Activated CD4-positive, alpha-beta T cell treated with anti-CD3 and anti-CD28 coated beads, Interleukin-2, amount 10 ng/mL, durations not matched to agents 7 days and 5 days (primary cell): ENCODE measurements at places on chromosomes 7 and 10.

GRCh38 chr10:119817991-119818888 lies 54.4 kb downstream of the MCMBP start:
- DNase-seq: peak; percentile 10

GRCh38 chr10:44557596-44558191 lies 172.8 kb upstream of the CXCL12 start:
- DNase-seq: no peak

GRCh38 chr7:18153183-18153748 lies 125.6 kb upstream of the PRPS1L1 start:
- no peak for DNase-seq

- no peak for DNase-seq
Measured at GRCh38 chr7:149736478-149737360, 36.7 kb downstream of the ZNF467 start.

GRCh38 chr7:11751315-11751714 lies 80.7 kb downstream of the THSD7A start:
- no peak for DNase-seq

DNA sequence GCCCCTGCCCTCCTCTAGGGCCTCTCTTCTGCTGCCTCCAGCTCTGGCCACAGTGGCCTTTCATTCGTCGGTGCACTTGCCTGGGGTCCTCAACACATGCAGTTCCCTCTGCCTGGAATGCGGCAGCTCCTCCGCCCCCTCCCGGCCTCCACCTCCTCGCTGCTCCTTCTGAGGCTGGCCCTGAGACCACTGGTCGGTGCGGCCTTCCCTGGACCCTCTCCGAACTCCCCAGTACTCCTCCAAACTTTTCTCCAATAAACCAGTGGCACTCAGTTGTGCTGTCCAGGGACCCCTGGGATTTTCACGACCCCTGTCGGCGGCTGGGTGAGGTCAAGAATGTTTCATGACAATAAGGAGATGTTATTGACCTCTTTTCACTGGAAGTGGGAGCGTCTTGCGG lies 53.5 kb downstream of the BMS1 start:
- no peak for DNase-seq

DNA sequence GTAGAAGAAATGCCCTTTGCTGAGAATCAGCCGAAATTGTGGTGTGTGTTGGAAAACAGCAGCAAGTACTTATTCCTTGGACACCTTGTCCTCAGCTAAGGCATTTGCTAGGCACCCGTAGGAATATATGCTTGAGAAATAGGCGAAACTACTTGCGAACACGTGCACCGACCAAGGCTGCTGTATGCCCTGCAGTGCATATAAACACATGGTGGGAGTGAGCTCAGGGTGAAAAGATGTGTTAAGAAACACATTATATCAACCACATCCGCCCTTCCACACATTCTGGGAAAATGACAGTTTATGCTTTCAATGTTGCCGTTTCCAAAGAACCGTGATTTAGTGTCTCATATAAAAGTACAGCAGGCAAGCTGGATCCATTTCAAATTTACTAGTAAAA lies 199.2 kb downstream of the JCAD start:
- no peak for DNase-seq

GRCh38 chr7:46775776-46776175 lies 806.1 kb downstream of the TNS3 start:
- no peak for DNase-seq

DNA sequence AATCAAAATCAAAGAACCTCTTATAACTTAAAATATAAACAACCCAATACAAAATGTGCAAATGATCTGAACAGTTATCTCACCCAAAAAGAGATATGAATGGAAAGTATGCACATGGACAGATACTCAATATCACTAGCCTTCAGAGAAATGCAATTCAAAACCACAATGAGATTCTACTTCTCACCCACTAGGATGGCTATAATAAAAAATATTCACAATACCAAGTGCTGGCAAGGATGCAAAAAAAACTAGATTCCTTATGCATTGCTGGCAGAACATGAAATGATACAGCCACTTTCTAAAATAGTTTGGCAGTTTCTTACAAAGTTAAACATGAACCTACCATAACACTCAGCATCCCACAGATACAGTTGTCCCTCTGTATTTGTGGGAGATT lies 130.1 kb upstream of the LRRN3 start:
- no peak for DNase-seq

DNA sequence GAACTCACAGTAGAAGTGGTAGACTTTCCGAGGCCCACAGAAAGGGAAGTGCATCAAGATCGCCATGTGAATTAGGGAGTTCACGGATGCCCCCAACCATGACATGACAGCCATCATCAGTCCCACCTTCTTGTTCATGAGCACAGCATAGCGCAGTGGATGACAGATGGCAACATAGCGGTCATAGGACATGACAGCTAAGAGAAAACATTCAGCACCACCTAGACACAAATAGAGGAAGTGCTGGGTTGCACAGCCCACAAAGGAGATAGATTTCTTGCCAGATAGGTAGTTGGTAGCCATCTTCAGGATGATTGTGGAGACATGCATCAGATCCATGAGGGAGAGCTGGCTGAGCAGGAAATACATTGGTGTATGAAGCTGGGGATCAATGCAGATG lies 342 bp downstream of the OR2AE1 start:
- no peak for DNase-seq

DNA sequence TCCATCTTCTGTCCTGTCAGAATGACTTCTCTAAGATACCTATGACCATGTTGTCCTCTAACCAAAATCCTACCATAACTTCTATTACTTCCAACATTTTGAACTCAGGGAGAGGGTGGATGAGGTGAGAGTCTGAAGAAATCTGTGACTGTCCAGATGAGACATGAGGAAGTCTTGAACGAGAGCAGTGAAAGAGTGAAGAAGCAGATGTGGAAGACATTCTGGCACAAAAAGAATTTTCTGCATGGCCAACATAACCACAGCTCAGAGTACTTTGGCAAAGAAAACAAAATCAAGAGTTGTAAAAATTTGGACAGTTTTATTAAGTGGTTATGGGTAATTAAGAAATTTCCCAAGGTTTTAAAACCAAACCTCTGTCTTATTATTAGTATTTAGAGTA lies 141.6 kb downstream of the CPEB3 start:
- no peak for DNase-seq

- DNase-seq: peak; percentile 10
Measured at GRCh38 chr10:97686301-97686961, 610 bp downstream of the AVPI1 start.

DNA sequence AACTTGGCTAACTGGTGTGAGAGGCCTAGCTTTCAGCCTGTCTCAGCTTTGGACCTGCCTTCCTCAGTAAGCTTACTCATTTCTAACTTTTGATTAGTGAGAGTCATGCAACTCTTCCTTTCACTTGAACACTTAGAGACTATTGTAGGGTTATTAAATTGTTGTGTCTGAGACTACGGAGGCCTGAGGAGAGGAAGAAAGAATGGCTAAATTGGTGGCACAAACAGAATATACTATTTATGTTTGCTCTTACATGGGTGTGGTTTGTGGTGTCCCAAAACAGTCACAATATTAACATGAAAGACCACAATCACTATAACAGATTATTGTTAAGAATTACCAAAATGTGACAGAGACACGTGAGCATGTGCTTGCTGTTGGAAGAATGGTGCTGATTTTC lies 82.1 kb downstream of the TRIM24 start:
- no peak for DNase-seq

GRCh38 chr7:2520131-2520760 lies 672 bp downstream of the LFNG start:
- peak; percentile 29 for DNase-seq

GRCh38 chr10:30877111-30877510 lies 154.6 kb downstream of the ZNF438 start:
- DNase-seq: no peak

- no peak for DNase-seq
Measured at GRCh38 chr7:75872073-75872782, 6.6 kb upstream of the RHBDD2 start.

DNA sequence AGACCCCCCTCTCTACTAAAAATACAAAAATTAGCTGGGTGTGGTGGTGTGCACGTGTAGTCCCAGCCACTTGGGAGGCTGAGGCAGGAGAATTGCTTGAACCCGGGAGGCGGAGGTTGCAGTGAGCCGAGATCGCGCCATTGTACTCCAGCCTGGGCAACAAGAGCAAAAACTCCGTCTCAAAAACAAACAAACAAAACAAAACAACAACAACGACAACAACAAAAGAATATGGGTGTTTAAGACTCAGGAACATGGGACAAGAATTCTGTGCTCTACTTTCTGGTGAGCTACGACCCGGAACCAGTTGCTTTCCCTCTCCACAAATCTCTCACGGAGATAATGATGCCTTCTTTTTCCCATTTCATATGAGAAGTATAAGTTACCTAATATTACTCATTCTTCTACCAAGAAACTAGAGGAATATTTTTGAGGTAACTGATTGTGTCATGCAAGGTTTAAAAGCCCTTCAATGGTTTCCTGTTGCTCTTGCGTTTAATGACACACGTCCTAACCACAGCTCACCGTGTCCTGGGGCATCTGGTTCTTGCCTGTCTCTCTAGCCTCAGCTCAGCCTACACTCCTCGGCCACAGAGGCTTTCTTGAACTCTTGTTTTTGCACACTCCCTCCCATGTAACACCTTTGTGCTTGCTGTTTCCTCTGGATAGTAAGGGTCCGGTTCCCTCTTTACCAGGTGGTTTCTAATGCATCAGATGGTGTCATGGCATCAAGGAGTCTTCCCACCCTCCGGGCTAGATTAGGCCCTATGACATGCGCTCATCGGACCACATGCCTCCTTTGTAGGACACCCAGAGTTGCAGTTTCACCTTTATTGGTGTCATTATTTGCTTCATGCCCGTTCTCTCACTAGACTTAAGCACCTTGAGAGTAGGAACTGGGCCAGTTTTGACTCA lies 67.5 kb downstream of the PFKFB3 start:
- peak; percentile 81 for DNase-seq

- DNase-seq: no peak
Measured at GRCh38 chr7:142460402-142461117, 202.7 kb upstream of the PRSS58 start.

- no peak for DNase-seq
Measured at GRCh38 chr7:102155821-102156441, 130.7 kb upstream of the SH2B2 start.

- DNase-seq: no peak
Measured at GRCh38 chr10:108608860-108609259, 1314.5 kb downstream of the XPNPEP1 start.

GRCh38 chr10:11328264-11329061 lies 283.0 kb downstream of the USP6NL start:
- DNase-seq: no peak

DNA sequence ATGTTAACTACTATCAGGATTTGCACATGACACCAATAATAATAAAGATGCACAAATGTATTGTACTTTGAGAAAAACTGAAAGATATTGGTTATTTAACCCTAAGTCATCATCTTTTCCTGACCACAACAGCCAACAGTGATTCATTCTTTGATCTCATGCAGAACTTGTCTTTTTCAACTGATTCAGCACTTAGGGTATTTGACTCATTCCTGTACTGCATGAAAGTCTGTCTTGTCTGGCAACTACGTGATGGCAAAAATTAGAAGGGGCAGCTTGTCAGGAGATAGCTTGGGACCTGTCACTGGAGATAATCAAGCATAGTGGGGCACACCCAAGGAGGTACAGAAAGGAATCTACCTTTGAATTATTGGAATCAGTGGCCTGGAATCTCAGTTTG lies 77.8 kb upstream of the LRRC17 start:
- peak; percentile 24 for DNase-seq
